ENCODE measurements at places on chromosomes 1 and 21.

DNA sequence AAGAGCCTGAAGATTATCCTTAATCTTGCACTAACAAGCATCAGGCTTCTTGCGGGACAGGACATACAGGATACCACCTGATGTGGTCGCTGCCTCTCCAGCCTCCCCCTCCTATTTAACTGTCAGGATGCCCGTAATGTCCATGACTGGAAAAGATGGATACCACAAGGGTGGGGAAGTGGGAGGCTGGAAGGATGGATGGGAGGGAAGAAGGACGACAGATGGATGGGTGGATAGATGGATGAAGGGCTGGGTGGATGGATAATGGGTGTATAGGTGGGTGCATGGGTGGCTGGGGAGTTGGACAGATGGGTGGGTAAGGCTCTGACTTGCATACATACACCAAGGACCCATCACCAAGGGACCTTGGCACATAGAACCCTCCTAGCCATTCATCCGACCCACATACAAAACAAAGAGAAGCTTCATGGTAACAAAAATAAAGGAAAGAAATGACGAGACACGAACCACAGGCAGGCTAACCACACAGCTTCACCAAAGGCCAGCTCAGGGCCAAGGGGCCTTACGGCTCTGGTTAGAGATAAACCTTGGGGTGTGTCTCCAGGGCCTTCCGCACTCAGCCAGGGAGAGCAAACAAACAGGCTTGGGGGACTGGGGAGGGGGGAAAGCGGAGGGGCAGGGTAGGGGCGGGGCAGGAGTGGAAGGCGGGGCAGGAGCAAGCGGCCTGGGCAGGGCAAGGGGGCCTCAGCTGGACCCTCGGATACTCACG, 50.5 kb downstream of the HSPG2 start:
- DNase-seq = no peak

DNA sequence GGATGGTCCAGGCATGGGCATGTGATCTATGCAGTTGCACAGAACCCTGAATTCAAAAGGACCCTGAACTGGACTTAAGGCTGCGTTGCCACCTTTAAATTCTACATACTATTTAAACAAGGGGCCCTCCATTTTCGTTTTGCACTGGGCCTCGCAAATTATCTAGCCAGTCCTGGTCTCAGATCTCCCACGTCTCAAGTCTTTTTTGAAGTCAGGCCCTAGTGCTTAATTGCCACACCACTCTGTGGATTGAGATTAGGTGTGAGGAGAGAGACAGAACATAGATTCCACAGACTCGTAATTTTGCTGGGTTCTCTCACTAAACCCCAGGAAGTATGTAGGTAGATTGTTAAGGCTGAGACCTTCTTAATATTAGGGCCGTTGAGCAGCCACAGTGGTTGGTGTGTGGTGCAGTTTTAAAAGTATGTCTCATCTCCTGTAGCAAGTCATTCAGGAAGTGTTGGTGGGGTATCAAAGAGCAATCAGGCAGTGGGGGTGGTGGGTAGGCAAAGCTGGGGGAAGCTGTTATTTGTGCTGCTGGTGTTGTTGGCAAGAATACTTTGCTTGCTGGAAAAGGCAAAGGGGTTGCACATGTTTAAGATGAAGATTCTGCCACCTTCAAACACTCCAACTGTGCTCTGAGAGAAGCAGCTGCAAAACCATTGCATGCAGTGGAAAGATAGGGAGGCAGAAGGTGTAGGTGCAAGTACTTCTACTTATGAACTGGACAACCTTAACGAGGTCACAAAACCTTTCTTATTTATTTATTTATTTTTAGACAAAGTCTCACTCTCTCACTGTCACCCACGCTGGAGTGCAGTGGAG, 11.2 kb downstream of the CD84 start:
- no peak for DNase-seq

DNA sequence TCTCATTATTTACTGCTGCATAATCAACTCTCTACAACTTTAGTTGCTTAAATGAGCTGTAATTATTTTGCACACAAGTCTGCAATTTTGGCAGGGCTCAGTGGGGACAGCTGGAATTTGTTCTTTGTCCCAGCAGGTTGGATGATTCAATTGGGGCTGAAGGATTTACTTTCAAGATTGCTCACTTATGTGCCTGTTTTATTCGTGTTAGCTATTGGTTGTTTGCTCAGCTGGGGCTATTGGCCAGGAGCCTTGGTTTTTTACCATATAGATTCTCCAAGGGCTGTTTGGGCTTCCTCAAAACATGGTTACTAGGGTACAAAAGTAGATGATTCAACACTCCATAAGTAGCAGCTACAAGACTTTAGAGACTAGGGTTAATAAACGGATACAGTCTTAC, 13.4 kb downstream of the OR10R2 start:
- DNase-seq = no peak

- DNase-seq = no peak
Measured at GRCh38 chr1:75092141-75092540, 42.0 kb upstream of the LHX8 start.

- DNase-seq = no peak
Measured at GRCh38 chr1:160640359-160641123, 6.3 kb downstream of the SLAMF1 start.

Measured in left renal pelvis (tissue), 4 donors.